Activated T-cell treated with anti-CD3 and anti-CD28 coated beads, Interleukin-2, amount 50 U/mL, for 72 hours (primary cell): ENCODE measurements at places on chromosomes 2 and 18.

DNA sequence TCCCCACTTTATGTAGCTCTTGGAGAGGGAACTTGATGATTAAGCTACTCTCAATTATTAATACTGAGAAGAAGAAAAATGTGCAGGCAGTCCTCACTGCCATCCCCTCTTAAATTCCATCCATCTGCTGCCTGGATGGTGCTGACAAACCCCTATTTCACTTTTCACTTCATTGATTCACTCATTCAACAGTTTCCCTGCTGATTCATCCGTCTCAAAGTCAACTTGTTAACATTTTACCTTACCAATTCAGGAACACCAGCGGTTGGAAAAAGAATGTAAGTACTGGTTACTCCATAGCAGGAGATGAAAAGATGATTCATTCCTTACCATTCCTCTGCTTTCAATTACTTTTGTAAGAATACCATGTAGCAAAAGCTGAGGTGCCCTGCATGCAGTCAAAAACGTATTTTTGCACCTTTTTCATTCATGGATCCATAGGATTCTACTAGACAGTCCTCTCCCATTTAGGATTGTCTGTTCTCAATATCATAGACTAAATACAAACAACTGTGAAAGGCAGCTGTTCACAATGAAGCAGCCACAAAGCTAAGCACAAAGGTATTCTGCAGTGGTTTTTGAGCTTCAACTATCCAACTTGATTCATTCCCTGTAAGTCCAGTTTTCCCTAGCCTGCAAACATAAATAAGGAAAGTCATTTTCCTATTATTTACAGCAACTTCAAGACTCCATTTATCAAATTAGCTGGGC lies 262.0 kb downstream of the MREG start:
- H3K27ac ChIP-seq, result no peak overlapping the region
- H3K36me3 ChIP-seq, result no peaks in the 10 kb centered on the region
- H3K4me1 ChIP-seq, result peaks cover 64% of the 10 kb centered on the region
- peaks cover 25% of the 10 kb centered on the region for H3K27me3 ChIP-seq
- peak overlapping the region; percentile 8 for H3K4me3 ChIP-seq
- DNase-seq, result no peak

GRCh38 chr2:71700041-71700657 lies 246.8 kb downstream of the DYSF start:
- DNase-seq, result no peak
- H3K27me3 ChIP-seq, result no peaks in the 10 kb centered on the region
- no peak overlapping the region for H3K27ac ChIP-seq
- H3K4me3 ChIP-seq, result no peak overlapping the region
- no peaks in the 10 kb centered on the region for H3K36me3 ChIP-seq
- H3K4me1 ChIP-seq, result no peaks in the 10 kb centered on the region

DNA sequence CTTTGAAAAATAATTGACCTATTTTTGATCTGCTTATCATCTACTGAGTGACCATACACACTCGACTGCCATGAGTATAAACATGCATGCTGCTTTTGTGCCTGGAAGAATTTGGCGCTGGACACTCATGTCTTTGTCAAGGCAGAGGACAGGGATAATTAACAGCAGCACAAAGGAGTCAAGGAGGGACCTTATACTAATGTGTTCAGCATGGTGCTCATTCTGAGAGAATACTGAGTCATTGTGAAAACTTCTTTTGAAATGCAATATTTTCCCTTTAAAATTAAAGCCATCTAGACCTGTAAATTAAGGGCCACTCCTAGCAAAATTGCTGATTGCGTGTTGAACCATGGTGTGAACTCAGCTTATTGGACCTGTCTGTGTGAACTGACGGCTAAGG lies 116.3 kb downstream of the ZNF532 start:
- no peak overlapping the region for H3K27ac ChIP-seq
- no peak overlapping the region for H3K4me3 ChIP-seq
- peaks cover 22% of the 10 kb centered on the region for H3K27me3 ChIP-seq
- no peak for DNase-seq
- H3K36me3 ChIP-seq, result no peaks in the 10 kb centered on the region
- peaks cover 9% of the 10 kb centered on the region for H3K4me1 ChIP-seq

DNA sequence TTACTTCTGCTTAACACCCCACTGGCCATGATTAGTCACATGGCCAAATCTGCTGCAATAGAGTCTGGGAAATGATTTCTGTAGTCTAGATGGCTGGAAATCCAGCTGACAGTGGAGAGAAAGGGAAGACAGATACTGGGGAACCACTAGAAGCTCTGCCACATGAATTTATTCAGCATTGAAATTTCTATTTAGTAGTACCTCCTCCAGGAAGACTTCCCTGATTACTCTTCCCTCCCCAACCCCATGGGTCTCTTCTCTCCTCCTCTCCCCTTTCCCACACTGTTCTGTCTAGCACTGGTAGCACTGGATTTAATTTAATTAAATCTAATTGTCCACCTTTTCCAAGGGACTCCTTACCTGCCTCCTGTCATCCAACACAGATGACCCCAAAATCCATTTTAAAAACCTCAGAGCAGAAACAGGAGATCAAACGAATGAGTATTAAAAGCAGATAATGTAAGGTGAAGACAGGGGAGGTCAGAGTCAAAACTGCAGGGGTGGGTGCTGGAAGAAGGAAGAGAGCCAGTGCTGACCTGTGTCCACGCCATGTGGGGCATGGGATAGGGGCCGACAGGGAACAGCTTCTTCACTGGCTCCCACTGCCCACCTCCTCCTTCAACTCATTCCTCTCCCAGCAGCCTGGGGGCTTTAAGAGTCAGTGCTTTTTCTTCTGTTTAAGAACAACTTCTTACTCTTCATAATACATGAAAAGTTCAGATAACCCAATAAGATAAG lies 169.2 kb upstream of the HS6ST1 start:
- H3K4me1 ChIP-seq, result no peaks in the 10 kb centered on the region
- peaks cover 9% of the 10 kb centered on the region for H3K27me3 ChIP-seq
- H3K27ac ChIP-seq, result no peak overlapping the region
- no peak overlapping the region for H3K4me3 ChIP-seq
- no peak for DNase-seq

DNA sequence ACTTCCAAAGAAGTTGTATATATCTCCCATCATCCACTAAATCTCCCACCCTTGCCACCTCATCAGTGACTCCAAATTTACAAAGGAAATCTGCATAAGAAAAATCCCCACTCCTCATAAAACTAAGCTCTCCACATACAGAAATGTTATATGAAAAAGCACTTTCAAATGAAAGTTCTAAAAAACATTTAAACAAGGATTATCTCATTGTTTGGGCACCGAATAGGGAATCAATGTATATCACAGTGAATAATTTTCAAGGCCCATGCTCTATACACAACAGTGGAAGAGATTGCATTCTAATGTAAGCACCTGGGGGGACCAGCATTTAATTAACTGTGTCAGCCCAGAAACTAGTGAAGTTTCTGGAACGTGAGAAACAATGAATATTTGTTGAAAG lies 70.1 kb downstream of the OSR1 start:
- no peaks in the 10 kb centered on the region for H3K4me1 ChIP-seq
- no peak overlapping the region for H3K4me3 ChIP-seq
- H3K27ac ChIP-seq, result no peak overlapping the region

DNA sequence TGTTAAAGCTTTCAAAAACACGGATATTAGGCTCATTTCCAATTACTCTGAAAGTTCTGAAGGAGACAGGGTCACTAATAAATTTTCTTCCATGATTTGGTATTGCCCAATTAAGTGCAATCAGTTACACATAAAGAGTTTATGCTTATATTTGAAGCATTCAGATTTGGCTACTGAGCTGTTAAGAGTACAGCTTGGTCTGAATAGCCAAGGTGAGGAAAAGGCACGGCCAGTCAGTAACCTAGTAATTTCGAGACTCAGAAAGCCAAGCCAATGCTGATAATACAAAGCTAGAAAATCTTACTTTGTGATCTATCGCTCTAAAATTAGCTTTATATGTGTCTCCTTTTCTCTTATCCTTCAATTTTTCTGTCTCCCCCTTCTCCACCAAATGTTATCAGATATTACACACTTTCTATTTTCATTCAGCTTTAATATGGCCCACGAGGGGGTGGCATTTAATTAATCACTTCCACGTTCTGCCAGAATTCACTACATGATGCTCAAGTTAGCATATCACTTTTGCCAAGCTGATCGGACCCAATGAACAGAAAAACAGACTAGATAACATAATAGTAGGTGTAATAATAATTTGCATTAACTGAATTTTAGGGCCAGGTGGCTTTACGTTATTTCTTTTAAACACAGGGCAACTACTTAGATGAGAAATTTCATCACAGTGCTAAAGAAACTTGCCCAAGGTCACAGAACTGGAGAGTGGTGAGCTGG lies 138.4 kb downstream of the TCF4 start:
- H3K27me3 ChIP-seq, result peaks cover 8% of the 10 kb centered on the region
- H3K36me3 ChIP-seq, result peaks cover 3% of the 10 kb centered on the region
- no peak overlapping the region for H3K27ac ChIP-seq
- no peak overlapping the region for H3K4me3 ChIP-seq
- no peaks in the 10 kb centered on the region for H3K4me1 ChIP-seq

DNA sequence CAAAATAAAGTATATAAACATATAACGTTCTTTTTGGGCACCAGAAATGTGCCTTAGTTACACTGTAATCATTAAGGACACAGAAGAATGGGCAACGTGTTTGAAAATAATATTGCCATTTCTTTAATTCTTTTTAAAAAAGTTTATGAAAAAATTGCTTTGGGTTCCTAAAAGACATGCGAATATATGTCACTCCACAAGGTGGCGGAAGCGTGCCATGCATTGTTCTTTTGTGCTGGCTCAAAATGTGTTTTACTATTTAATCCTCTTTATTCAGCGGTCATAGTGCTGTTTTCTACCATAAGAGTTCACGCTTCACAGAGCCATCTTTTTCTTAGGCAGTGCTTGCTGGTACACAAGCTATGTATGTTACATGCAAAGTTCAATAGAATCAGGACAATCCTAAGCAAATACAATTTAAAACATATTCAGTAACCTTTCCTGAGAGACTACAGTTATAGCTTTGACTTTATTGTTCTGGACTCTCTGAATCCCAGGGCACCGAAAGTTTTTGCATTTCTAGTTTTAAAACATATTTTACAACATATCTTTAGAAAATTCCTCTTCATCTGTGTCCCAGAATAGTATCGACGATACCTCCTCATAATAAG lies 147.8 kb upstream of the ERBB4 start:
- H3K27ac ChIP-seq, result no peak overlapping the region
- no peaks in the 10 kb centered on the region for H3K36me3 ChIP-seq
- H3K4me3 ChIP-seq, result no peak overlapping the region
- H3K27me3 ChIP-seq, result no peaks in the 10 kb centered on the region
- H3K4me1 ChIP-seq, result no peaks in the 10 kb centered on the region
- DNase-seq, result peak; percentile 47

GRCh38 chr2:33602201-33602830 lies 3.2 kb upstream of the FAM98A start:
- no peak for DNase-seq
- H3K4me3 ChIP-seq, result no peak overlapping the region
- no peak overlapping the region for H3K27ac ChIP-seq
- no peaks in the 10 kb centered on the region for H3K27me3 ChIP-seq
- H3K36me3 ChIP-seq, result no peaks in the 10 kb centered on the region

DNA sequence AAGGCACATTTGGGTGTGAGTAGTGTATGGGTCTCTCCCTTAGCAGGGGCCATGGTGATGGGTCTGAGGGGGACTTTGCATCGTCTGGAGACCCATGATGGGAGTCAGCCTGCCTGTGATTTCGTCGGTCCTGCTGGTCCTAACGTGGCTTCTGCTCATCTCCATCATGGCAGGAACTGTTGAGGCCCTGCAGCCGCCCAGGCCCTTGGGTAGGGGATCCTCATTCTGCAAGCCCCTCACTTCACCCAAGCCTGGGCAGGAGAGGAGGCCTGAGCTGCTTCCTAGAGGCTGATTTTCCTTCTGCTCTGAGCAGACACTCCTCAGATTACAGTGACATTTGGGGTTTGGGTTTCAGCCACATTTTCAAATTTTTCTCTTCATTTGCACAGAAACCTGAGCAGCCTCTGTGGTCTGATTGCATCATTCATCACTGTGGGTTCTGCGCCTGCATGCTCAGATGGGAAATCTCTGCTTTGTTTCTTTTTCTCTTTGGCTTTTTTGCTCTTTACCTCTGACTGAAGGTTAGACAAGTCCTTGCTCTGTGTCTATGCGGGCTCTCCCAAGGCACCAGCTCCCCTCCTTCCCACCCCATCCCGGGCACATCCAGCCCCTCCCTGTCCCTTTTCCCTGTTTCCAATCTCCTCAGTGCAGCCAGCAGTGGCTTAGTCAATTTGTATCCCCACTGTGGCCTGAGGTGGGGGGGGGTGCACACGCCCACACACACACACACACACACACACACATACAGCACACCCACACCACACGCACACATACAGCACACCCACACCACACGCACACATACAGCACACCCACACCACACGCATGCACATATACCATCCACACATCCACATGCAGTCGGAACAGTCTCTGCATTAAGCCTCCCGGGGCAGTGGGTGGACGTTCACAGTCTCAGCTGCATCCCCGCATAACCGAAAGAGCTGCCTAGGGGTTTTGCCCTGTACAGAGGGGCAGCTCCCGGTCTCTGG lies 305.4 kb upstream of the HS6ST1 start:
- peaks cover 25% of the 10 kb centered on the region for H3K4me1 ChIP-seq
- H3K27ac ChIP-seq, result peak overlapping the region; percentile 47
- peaks cover 14% of the 10 kb centered on the region for H3K27me3 ChIP-seq
- no peaks in the 10 kb centered on the region for H3K36me3 ChIP-seq
- peak overlapping the region; percentile 72 for H3K4me3 ChIP-seq

DNA sequence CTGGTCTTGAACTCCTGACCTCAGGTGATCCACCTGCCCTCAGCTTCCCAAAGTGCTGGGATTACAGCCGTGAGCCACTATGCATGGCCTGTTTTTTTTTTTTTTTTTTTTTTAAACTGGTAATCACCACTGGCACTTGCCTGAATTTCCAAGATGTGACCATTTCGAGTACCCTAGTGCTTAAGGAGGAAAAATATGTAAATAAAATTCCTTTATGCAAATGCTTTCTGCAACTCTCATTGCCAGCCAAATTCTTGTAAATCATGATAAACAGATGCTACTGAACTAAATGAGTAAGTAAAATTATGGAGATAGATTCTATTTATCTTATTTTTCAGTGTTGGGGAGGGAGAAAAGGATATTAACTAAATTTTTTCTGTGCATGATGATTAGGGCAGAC lies 18.6 kb downstream of the CDCA7 start:
- no peak overlapping the region for H3K27ac ChIP-seq
- H3K4me1 ChIP-seq, result peaks cover 38% of the 10 kb centered on the region
- no peaks in the 10 kb centered on the region for H3K27me3 ChIP-seq
- peaks cover 25% of the 10 kb centered on the region for H3K36me3 ChIP-seq
- H3K4me3 ChIP-seq, result no peak overlapping the region

- peak; percentile 65 for DNase-seq
- peaks cover 51% of the 10 kb centered on the region for H3K4me1 ChIP-seq
- peak overlapping the region; percentile 52 for H3K27ac ChIP-seq
- H3K27me3 ChIP-seq, result no peaks in the 10 kb centered on the region
Measured at GRCh38 chr2:65055422-65056214, 598 bp upstream of the CEP68 start.

DNA sequence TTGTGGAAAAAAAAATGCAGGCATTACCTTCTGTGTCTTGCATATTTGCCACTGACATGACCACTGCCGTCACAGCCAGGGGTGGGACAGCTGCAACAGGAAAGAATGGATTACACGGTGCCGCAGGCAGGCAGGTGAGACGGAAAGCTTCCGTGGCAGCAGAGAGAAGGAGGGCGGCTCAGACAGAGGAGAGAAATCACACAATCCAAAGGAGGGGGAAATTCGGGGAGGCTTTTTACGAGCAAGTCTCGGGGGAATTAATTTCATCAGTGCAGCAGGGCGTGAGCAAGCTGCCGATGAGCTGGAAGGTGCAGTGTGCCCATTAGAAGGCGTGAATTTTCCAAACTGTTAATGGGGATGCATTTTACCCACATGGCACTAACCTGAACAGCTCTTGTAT lies 234.8 kb upstream of the PXDN start:
- no peaks in the 10 kb centered on the region for H3K4me1 ChIP-seq
- no peak overlapping the region for H3K27ac ChIP-seq
- no peaks in the 10 kb centered on the region for H3K36me3 ChIP-seq
- DNase-seq, result no peak
